ENCODE measurements at places on chromosomes 13 and 19. TPM values are rescaled to one million over a fixed set of nuclear protein-coding genes. Genes with fewer than 3 reads are reported as not detected.

GRCh38 chr13:95023405-95023804, 277.8 kb downstream of the ABCC4 start:
- no peak overlapping the region for H3K27ac ChIP-seq
- H3K4me1 ChIP-seq, result no peaks in the 10 kb centered on the region
- H3K36me3 ChIP-seq, result no peaks in the 10 kb centered on the region
- H3K4me3 ChIP-seq, result no peak overlapping the region

Gene PALM
- 105 TPM for total RNA-seq

Gene KIR3DL1
- total RNA-seq, result not detected

Gene POU4F1
- total RNA-seq, result not detected

GRCh38 chr13:75442736-75443234, 39.2 kb downstream of the TBC1D4 start:
- no peak overlapping the region for H3K4me3 ChIP-seq
- no peak for DNase-seq
- H3K36me3 ChIP-seq, result no peaks in the 10 kb centered on the region
- peak overlapping the region; percentile 53 for H3K27ac ChIP-seq

Gene FXYD3
- total RNA-seq, result not detected

- H3K36me3 ChIP-seq, result no peaks in the 10 kb centered on the region
- no peak overlapping the region for H3K4me3 ChIP-seq
- H3K27ac ChIP-seq, result no peak overlapping the region
- no peaks in the 10 kb centered on the region for H3K27me3 ChIP-seq
- DNase-seq, result no peak
- H3K4me1 ChIP-seq, result no peaks in the 10 kb centered on the region
Observed at GRCh38 chr19:7000816-7001215, 20.4 kb downstream of the MBD3L2B start.

DNA sequence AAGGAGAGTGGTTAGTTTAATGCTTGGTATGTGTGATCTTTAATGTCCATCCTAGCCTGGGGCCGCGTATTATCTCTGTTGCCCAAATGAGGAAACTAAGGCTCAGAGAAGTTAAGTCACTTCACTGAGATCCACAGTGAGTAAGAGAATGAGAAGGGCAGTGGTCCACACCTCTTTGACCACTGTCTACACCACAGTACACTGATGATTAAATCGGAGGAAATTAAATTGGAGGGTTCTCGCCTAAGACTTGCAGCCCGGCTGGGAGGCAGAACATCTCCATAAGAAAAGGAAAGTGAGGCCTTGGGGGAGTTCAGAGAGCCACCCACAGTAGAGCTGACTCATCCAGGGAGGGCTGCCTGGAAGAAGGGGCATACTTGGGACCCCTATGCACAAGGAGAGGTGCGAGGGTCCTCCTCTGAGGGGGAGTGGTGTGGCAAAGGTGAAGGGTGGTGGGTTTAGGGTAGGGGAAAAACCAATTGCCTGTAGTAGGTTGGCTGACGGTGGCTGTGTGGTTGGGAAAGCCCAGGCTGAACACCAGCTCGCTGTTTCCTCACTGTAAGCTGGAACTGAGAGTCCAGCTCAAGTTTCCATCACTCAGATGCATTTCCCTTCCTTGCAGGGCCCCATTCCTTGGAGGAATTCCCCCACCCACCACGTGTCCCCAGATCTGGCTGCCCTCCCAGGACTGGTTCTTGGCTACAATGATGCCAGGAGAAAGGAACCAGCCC, 15.0 kb upstream of the DHRS12 start:
- H3K4me3 ChIP-seq, result no peak overlapping the region
- no peaks in the 10 kb centered on the region for H3K27me3 ChIP-seq
- H3K4me1 ChIP-seq, result peaks cover 4% of the 10 kb centered on the region
- no peak for DNase-seq

DNA sequence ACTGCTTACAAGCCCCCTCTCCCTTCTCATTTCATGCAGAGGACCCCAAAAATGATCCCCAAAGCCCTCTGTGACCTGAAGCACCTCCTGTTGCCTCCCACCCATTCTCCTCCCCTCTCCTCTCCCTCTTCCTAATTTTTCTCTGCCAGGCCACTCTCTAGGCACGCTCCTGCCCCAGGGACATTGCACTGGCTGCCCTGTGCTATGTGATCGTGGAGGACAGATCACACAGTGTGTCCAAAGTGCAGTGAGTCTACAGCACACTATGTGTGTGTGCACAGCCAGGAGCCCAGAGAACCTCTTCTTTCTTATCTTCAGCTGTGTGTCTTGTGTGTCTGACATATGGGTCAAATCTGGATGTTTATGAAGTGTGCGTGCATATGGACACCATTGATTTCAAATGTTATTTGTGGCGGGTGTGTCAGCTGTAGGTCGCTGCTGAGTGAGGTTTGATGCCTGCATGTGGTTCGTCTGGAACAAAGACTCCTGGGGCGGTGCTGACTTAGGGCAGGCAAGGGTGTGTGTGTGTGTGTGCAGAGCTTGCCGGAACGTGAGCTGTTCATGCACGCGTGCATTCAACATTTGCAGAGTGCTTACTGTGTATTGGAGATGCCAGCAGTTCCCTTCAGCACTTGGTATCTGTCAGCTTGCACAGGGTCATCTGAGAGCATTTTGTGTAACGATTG, 2.1 kb upstream of the KLHL26 start:
- H3K27me3 ChIP-seq, result peaks cover 5% of the 10 kb centered on the region
- H3K4me1 ChIP-seq, result no peaks in the 10 kb centered on the region
- H3K4me3 ChIP-seq, result no peak overlapping the region
- no peak overlapping the region for H3K27ac ChIP-seq
- DNase-seq, result no peak

GRCh38 chr13:100608906-100609305, 20.3 kb upstream of the GGACT start:
- H3K27me3 ChIP-seq, result no peaks in the 10 kb centered on the region
- H3K36me3 ChIP-seq, result peaks cover 10% of the 10 kb centered on the region
- DNase-seq, result no peak
- no peak overlapping the region for H3K27ac ChIP-seq
- H3K4me1 ChIP-seq, result no peaks in the 10 kb centered on the region

- H3K4me3 ChIP-seq, result no peak overlapping the region
- H3K27me3 ChIP-seq, result no peaks in the 10 kb centered on the region
- no peaks in the 10 kb centered on the region for H3K4me1 ChIP-seq
- no peaks in the 10 kb centered on the region for H3K36me3 ChIP-seq
Observed at GRCh38 chr13:96216543-96216942, 126.6 kb downstream of the HS6ST3 start.

- no peak overlapping the region for H3K4me3 ChIP-seq
- no peak for DNase-seq
- no peaks in the 10 kb centered on the region for H3K27me3 ChIP-seq
- H3K36me3 ChIP-seq, result no peaks in the 10 kb centered on the region
- H3K4me1 ChIP-seq, result peaks cover 69% of the 10 kb centered on the region
Observed at GRCh38 chr19:4988770-4989251, 19.9 kb downstream of the KDM4B start.

- no peak overlapping the region for H3K4me3 ChIP-seq
- DNase-seq, result no peak
- no peak overlapping the region for H3K27ac ChIP-seq
- no peaks in the 10 kb centered on the region for H3K27me3 ChIP-seq
Observed at GRCh38 chr19:29372921-29373797, 152.6 kb upstream of the VSTM2B start.

- no peaks in the 10 kb centered on the region for H3K4me1 ChIP-seq
- H3K36me3 ChIP-seq, result no peaks in the 10 kb centered on the region
- no peaks in the 10 kb centered on the region for H3K27me3 ChIP-seq
- no peak overlapping the region for H3K27ac ChIP-seq
- no peak overlapping the region for H3K4me3 ChIP-seq
Observed at GRCh38 chr19:46036744-46037128, 4.1 kb downstream of the IGFL4 start.

Gene PSG2
- not detected for total RNA-seq

Gene MYH14
- 2.1 TPM for total RNA-seq

DNA sequence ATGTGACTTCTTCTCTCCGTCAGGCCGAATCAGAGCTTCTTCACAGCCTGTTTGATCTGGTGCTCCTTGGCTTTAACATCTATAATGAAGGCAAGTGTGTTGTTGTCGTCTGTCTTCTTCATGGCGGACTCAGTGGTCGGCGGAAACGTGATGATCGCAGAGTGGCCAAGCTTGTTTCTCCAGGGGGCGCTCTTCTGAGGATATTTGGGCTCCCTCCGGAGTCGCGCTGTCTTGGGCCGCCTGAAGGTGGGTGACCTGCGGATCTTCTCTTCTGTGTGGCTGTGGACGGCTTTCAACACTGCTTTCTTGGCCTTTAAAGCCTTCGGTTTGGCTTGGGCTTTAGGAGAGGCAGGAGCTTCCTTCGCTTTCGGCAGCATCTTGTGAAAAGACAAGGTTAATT, 9.8 kb downstream of the TPRX1 start:
- no peak overlapping the region for H3K27ac ChIP-seq
- no peaks in the 10 kb centered on the region for H3K36me3 ChIP-seq
- H3K4me1 ChIP-seq, result no peaks in the 10 kb centered on the region
- no peaks in the 10 kb centered on the region for H3K27me3 ChIP-seq
- H3K4me3 ChIP-seq, result no peak overlapping the region
- no peak for DNase-seq

DNA sequence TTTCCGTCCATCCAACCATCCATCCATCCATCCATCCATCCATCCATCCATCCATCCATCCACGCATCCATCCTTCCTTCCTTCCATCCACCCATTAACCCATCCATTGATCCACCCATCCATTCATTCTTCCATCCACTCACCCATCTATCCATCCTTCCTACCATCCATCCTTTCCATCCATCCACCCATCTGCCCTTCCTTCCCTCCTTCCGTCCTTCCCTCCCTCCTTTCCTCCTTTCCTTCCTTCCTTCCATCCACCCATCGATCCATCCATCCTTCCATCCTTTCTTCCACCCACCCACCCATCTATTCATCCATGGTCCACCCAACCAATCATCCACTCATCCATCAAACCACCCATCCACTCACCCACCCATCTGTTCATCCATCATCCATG, 70.1 kb downstream of the MLLT1 start:
- H3K4me3 ChIP-seq, result no peak overlapping the region
- no peaks in the 10 kb centered on the region for H3K4me1 ChIP-seq
- H3K27me3 ChIP-seq, result no peaks in the 10 kb centered on the region
- no peak overlapping the region for H3K27ac ChIP-seq

Gene CNMD
- not detected for total RNA-seq

GRCh38 chr13:29513002-29513980, 82.2 kb downstream of the SLC7A1 start:
- peak overlapping the region; percentile 79 for H3K27ac ChIP-seq
- H3K27me3 ChIP-seq, result no peaks in the 10 kb centered on the region
- H3K4me3 ChIP-seq, result no peak overlapping the region
- DNase-seq, result no peak
- H3K4me1 ChIP-seq, result peaks cover 23% of the 10 kb centered on the region

Gene KLK3
- not detected for total RNA-seq

GRCh38 chr13:46498650-46499049, 54.3 kb upstream of the LRCH1 start:
- DNase-seq, result no peak
- H3K27me3 ChIP-seq, result no peaks in the 10 kb centered on the region
- H3K36me3 ChIP-seq, result no peaks in the 10 kb centered on the region
- H3K4me1 ChIP-seq, result peaks cover 13% of the 10 kb centered on the region
- H3K27ac ChIP-seq, result no peak overlapping the region

DNA sequence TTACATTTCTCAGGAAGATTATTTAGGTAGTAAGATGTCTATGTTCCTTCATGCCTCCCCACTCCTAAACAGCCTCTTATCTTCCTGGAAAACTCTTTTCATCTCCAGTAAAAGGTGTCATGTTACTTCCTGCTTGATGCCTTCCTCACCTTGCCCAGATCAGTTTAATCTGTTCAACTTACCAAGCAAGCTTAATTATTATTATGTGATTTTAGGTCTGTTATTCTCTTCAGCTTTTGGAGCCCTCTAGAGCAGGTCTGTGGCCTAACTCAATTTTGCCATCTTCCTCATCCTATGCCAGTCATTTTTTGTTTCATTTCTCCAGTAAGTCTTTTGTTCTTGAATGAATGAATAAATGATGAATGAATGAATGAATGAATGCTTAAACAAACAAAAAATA, 528.4 kb downstream of the DCT start:
- peak; percentile 18 for DNase-seq
- H3K27ac ChIP-seq, result no peak overlapping the region
- no peaks in the 10 kb centered on the region for H3K27me3 ChIP-seq
- no peaks in the 10 kb centered on the region for H3K36me3 ChIP-seq

Gene ZNF99
- not detected for total RNA-seq

DNA sequence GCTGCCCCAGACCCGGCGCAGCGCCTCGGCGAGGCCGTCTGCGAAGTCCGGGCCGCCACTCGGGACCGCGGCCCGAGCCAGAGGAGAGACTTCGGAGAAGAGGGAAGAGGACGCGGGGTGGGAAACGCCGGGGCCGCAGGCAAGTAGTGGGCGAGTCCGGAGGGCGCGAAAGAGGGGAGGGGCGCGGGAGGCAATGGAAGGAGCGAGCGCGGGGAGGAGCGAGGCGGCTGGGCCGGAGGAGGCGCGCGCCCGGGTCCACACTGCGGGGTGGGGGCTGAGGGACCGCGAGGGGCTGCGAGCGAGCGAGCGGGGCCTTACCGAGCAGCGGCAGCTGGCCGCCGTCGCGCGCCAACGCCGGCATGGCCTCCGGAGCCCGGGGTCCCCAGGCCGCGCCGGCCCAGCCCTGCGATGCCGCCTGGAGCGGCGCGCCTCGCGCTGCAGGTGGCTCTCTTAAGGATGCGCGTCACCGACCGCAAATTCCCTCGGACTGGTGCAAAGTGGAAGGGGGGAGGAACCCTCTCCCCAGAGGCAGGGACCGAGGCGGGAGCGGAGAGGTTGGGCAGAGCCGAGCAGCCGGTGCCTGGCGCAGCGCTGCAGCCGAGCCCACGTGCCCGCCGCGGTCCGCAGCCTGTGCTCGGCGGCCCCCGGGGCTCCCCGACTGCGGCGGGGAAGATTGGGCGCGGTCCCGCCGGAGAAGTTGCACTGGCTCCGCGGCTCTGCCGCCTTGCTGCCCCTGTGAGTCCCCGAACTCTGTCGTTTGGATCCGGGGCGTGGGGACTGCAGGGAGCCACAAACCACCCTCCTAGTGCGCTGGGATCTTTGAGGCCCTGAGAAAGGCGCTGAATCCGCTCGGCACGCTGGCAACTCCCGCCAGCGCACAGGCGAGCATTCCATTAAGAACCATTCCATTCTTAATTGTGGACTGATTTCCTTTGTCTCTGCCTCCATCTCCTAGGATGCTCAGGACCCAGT, at the start of gene FLT3:
Gene FLT3, minus strand, starts transcription at position 427 of the 972 bp plus-strand sequence. Its CDS starts 66 bp downstream, at position 361.
- H3K36me3 ChIP-seq, result no peaks in the 10 kb centered on the region
- H3K27ac ChIP-seq, result no peak within 1 kb of the TSS
- H3K4me1 ChIP-seq, result no peaks in the 10 kb centered on the region
- peaks cover 99% of the 10 kb centered on the region for H3K27me3 ChIP-seq
- peak within 1 kb of the TSS; percentile 44 for H3K4me3 ChIP-seq

GRCh38 chr13:50334944-50335343, 319.7 kb downstream of the KCNRG start:
- H3K36me3 ChIP-seq, result no peaks in the 10 kb centered on the region
- H3K4me1 ChIP-seq, result peaks cover 8% of the 10 kb centered on the region
- H3K27ac ChIP-seq, result no peak overlapping the region
- no peak overlapping the region for H3K4me3 ChIP-seq

GRCh38 chr19:6519289-6519688, 11.5 kb upstream of the TNFSF9 start:
- H3K4me3 ChIP-seq, result no peak overlapping the region
- H3K27ac ChIP-seq, result no peak overlapping the region
- no peaks in the 10 kb centered on the region for H3K27me3 ChIP-seq

DNA sequence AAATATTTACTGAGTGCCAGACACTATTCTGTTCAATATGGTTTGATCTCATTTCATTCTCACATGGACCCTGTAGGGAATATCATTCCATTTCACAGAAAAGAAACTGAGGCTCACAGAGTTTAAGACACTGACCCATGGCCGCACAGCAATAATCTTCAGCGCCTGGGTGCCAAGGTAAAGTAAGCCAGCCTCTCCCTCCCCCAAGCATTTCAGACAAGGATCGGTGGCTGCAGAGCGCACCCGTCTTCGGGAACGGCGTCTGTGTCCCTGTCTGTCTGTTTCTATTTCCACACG, 4.3 kb upstream of the PDE4A start:
- no peak for DNase-seq
- H3K27ac ChIP-seq, result no peak overlapping the region
- H3K4me1 ChIP-seq, result peaks cover 19% of the 10 kb centered on the region
- peak overlapping the region; percentile 36 for H3K4me3 ChIP-seq
- H3K36me3 ChIP-seq, result no peaks in the 10 kb centered on the region
- peaks cover 44% of the 10 kb centered on the region for H3K27me3 ChIP-seq
